ENCODE measurements at places on chromosomes 5 and 9. TPM values are rescaled to one million over a fixed set of nuclear protein-coding genes. Genes with fewer than 3 reads are reported as not detected.

The IL4 gene
- not detected for total RNA-seq

The GMCL2 gene
- total RNA-seq, result not detected

The TNIP1 gene
- total RNA-seq, result 295 TPM

DNA sequence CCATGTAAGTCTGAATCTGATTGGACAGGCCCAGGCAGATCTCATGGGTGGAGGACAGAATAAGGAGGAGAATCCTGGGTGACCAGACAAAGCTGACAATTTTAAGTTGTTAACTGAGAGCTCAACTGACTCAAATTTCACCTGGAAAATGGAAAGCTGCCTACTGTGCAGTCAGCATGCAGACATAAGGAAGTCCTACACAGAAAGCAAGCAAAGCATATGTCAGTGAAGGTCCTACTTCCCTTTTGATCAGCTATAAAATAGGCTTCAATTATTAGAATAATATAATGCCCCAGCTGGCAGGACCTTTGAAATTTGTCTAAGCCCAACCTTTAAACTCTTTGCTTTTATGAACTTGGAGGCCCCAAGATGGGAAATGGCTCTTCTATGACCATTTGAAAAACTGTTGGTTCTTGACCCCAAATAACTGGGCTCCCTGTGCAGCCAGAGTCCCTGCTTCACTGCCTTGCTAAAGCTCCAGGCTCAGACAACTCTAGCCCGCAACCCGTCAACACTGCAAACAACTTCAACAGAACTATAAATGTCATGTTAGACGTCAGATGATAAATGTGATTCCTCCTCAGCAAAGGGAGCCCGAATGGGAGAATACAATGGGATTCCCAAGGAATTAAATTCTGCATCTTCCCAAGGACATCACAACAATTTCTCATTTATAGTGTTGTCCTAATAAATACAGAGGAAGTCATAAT lies 118.9 kb upstream of the ADRA1B start:
- no peak for DNase-seq
- H3K4me1 ChIP-seq, result peaks cover 2% of the 10 kb centered on the region
- H3K36me3 ChIP-seq, result no peaks in the 10 kb centered on the region

- H3K4me1 ChIP-seq, result no peaks in the 10 kb centered on the region
- H3K27me3 ChIP-seq, result no peaks in the 10 kb centered on the region
- DNase-seq, result peak; percentile 7
- no peaks in the 10 kb centered on the region for H3K36me3 ChIP-seq
These were observed 410.1 kb downstream of the DMRT2 start for GRCh38 chr9:1460143-1460769.

DNA sequence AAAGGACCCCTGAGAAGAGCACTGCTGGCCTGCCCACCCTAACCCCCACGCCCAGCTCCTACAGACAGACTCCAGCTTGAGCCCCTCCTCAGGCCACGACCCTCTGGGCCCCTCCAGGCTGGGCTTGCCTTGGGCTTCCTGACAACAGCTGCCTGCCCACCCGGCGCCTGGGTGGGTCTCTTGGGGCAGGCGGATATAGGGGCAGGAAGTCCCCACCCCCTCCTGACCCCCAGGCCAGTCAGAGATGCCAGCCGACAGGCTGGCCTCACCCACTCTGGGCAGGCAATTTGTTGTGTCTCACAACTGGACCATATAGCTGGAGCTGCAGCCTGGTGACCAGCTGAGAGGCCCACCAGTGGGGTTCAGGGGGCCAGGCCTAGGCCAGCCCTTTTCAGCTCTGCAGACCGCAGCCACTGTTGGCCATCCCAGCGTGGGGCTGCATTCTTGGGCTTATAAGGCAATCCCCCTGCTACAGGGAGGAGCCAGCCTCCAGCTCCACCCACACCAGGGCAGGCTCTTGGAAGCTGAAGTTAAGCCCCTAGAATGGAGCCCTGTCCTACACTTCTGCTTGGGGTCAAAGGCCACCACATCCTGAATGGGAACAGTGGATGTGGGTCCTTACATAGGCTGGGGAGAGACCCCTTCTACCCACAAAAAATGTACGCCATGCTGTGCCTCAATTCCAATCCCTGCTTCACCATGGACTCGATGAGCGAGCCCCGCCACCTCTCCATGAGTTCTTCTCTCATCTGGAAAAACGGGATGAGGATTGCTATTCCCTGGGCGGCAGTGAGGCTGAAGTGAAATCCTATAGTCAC lies 2.0 kb downstream of the PDLIM7 start:
- H3K4me1 ChIP-seq, result peaks cover 52% of the 10 kb centered on the region
- H3K27ac ChIP-seq, result peak overlapping the region; percentile 29
- H3K36me3 ChIP-seq, result no peaks in the 10 kb centered on the region
- peaks cover 10% of the 10 kb centered on the region for H3K27me3 ChIP-seq
- DNase-seq, result no peak
- H3K4me3 ChIP-seq, result no peak overlapping the region

GRCh38 chr9:96217754-96218693 lies 84.0 kb downstream of the HSD17B3 start:
- peaks cover 10% of the 10 kb centered on the region for H3K4me1 ChIP-seq
- H3K4me3 ChIP-seq, result no peak overlapping the region
- no peak overlapping the region for H3K27ac ChIP-seq
- peak; percentile 71 for DNase-seq

DNA sequence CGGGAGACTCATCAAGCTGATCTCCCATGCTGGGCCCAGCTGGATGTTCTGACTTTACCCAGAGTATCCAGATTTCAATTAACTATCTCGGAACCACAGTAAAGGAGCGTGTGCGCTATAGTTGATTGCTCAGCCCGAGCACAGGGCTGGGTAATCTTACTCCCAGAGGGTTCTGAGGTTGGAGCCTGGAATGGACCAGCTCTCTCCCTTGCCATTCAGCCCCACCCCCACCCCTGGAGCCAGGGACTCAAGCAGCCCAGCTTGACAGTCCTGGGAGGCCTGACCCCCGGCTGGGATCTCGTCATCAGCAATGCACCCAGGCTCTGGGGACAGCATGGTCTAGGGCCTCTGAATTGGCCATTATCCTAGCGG lies 23.7 kb upstream of the PTGES start:
- H3K27ac ChIP-seq, result no peak overlapping the region
- no peaks in the 10 kb centered on the region for H3K27me3 ChIP-seq
- H3K4me3 ChIP-seq, result no peak overlapping the region
- no peak for DNase-seq
- no peaks in the 10 kb centered on the region for H3K4me1 ChIP-seq

Data from B cell (primary cell).